ENCODE measurements at places on chromosomes 4 and X.

DNA sequence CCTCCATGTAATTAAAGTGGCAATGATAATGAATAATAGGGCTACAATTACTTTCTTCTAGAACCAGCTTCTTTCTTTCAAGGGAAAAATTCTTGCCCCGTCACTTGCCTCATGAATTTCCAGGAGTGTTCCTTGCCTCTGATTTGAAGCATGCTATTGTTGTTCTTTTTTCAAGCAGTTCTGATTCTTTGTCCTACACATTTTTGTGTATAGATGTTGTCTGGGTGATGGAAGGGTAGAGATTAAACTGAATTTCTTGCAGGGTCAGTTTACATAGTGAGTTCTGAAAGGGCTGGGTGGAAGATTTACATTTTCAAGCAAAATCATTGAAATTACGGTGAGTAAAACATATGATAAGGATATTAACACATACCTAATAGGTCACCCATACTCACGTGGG is 107.0 kb upstream of the TENM3 start:
- no peak for DNase-seq

DNA sequence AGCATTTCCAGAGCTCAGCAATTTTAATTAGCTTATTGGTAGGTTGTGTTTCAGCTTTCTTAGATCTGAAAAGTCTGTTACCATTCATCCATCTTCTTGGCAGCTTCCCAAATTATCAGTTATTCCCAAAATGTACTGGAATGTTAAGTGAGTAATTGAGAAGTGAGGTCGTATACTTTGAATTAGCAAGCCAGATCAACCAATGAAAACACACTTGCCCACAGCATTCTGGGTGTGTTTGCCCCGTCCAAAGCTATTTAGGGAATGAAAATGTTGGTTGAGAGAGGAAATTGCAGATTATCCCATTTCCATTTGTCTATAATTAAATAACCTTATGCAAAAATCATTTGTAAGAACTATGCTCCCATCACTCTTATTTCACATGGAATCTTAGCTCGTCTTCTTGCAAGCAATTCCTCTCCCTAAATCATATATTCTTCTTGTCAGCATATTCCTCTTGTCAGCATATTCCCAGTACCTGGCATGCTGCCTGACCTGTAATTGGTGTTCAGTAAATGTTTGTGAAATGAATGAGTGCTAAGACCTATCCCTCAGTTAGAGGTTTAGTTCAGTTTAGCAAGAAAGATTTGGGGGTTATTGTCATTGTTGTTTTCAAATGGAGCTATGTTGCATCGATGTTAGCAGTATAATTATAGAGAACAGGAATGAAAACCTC is 23.3 kb upstream of the ANTXR2 start:
- DNase-seq: no peak

DNA sequence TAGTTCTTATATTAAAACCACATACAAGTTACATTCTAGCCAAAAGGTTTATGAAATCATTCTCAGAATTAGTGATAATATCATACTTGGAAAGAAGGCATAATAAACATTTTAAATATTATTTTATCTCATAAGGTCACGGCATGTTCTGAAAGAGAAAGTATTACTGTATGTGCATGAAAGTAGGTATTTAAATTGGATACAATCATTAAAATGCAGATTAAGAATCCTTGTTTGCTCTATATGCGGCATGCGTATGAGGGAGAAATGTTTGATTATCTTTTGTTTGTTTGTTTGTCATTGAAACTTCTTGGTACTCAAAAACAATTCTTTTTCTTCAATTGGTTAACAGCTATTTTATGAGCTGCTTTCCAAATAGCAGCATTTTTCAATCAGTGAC is 183.9 kb upstream of the TLL1 start:
- no peak for DNase-seq

- no peak for DNase-seq
Measured at GRCh38 chrX:115892056-115892708, 278.4 kb upstream of the AGTR2 start.

DNA sequence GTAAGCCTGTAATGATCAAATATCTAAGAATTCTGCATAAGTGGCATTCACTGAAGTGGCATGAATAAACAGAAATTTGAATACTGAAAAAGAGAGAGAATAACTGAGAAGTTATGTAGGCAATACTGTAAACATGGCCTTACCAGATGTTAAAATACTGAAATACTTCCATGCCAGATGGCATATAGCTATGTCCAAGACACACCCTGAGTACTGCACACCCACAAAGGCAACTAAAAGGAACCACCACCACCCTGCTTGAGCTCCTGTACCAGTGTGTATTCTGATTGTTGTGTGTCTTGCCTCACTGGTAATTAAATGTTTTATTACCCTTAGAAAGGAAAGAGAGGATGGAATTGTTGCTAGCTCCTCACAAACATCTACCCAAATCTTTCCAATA is 192.1 kb downstream of the ADAMTS3 start:
- DNase-seq: no peak

GRCh38 chr4:55004831-55005230 is 120.6 kb downstream of the KDR start:
- no peak for DNase-seq

GRCh38 chr4:95156452-95156765 is 392.4 kb downstream of the UNC5C start:
- no peak for DNase-seq

DNA sequence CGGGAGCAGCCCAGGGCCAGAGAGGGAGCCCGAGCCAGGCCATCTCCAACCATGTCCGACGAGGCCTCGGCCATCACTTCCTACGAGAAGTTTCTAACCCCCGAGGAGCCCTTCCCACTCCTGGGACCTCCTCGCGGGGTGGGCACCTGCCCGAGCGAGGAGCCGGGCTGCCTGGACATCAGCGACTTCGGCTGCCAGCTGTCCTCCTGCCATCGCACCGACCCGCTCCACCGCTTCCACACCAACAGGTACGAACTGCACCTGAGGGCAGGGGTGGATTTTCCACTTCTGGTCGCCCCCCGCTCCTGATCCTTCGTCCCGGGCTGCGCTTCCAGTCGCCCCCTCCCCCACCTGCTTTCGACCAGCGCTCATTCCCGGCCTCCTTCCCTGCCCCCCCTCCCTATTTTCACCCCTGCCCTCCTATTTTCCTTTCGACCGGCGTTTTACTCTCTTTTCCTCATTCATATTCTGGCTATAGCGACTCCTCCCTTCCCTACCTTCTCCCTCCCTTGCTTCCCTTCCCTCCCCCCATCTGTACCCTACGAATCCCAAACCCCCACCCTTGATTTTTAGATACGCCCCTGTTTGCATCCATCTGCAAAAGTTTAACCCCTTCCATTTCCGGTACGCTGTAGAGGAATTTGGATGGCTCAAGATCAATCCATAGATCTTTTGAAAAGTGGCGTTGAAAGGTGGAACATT is 633 bp downstream of the FAM199X start:
- no peak for DNase-seq

DNA sequence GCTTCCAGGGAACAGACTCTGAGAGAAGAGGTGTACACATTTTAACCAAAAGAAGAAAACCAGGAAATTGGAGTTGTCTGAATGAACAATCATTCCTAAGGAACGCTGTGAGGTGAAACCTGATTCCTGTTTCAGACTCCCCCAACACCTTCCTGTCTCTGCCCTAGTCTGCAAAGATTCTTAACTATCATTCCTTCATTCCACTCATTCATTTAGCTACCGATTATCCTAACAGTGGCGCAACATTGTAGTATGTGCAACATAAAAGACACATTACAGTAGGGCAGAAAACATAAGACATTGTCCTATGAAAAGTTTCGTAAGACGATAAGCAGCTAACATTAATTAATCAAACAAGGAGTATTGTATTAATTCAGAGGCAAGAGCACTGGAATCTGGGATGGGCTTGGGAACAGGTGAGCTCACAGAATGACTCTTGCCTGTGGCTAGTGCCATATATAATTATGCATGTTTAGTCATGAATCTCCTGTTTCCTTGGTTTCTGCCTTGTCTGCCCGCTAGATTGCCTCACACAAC is 23.8 kb upstream of the ADH7 start:
- DNase-seq: no peak

- no peak for DNase-seq
Measured at GRCh38 chrX:28847423-28847822, 260.2 kb downstream of the IL1RAPL1 start.

GRCh38 chr4:102751941-102752340 is 8.8 kb downstream of the MANBA start:
- no peak for DNase-seq

DNA sequence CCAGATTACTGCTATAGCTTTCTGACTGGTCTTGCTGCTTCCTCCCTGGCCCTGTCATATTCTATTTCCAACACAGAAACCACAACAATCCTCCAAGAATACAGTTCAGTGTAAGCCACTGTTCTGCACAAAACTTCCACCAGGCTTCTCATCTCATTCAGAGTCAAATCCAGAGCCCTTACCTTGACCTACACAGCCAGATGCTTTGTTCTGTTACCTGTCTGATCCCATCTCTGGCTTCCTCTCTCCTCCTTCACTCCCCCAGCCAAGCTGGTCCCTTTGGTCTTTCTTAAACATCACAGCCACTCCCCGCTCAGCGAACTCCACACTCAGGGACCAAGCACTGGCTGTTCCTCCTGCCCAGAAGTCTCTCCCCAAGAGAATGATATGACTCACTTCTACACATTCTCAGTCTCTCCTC is 84.8 kb upstream of the BMP2K start:
- DNase-seq: no peak

- DNase-seq: no peak
Measured at GRCh38 chr4:1933700-1934099, 62.5 kb downstream of the NSD2 start.

GRCh38 chrX:96407501-96407900 is 277.1 kb upstream of the DIAPH2 start:
- no peak for DNase-seq

GRCh38 chr4:139319571-139319970 is 17.3 kb upstream of the NDUFC1 start:
- DNase-seq: no peak

GRCh38 chr4:132770776-132771175 is 378.3 kb upstream of the PCDH10 start:
- no peak for DNase-seq

DNA sequence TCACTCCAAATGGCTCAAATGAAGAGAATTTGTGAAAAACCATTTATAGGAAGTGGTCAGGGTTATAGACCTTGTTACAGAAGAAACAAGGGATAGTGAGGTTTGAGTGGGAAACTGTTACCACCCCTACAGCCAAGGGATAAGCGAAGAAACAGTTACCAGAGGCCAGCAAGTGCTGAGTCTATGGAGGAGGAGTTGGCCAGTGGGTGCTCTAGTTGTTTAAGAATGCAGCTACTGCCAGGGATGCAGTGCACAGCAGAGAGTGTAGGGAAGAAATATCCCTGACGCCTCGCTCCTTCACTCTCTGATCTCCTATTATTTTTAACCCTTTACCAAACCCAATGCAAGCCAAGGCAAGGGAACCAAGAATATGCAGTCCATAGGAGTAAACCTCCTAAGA is 15.2 kb upstream of the SYTL4 start:
- no peak for DNase-seq

DNA sequence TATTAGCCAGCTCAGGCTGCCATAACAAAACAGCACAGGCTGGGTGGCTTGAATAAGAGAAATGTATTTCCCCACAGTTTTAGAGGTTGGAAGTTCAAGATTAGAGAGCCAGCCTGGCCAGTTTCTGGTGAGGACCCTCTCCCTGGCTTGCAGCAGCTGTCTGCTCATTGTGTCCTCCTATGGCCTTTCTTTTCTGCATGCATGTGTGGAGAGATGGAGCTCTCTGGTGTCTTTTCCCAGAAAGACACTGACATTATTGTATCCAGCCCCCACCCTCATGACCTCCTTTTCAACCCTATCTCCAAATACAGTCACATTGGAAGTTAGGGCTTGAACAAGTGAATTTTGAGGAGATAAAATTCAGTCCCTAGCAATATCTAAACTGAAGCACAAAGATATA is 263.8 kb upstream of the PABPC4L start:
- DNase-seq: no peak

- DNase-seq: no peak
Measured at GRCh38 chr4:96389770-96390169, 549.9 kb downstream of the PDHA2 start.

DNA sequence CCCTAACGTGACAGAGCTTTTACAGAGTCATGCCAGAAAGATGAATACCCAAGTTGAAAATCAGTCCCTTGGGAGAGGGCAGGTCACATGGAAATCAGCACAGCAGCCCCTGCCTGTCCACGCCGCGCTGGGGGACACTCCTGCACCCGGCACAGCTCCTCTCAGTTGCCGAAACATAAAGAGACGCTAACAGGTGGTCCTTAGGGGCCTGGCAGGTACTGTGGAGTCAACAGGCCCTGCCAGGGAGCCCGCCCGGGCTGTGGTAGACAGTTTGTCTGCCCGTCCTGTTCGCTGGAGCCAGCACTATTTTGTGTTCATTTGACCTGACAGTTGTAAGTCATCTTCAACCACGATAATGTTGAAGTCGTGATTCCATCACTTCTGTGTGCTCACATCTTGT is 30.5 kb downstream of the NELFA start:
- no peak for DNase-seq

GRCh38 chrX:24248042-24248441 is 65.8 kb downstream of the SUPT20HL2 start:
- no peak for DNase-seq

DNA sequence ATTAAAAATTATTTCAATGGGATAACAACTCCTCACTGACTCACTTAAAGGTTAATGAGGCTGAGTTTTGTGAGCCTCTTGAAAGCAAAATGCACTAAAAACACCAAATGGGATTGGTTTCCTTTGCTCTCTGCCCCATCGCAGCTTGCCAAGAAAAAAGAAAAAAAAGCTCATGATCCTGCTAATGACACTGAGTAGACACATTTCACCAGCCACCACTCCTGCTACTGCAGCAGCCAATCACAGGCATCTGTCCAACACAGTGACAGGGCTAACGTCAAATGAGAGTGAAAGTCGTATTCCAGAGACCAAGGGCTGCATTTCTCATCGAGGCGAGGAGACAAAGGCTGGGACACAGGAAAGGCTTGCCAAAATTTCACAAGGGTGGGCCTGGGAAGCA is 5.2 kb downstream of the APBB2 start:
- DNase-seq: no peak

DNA sequence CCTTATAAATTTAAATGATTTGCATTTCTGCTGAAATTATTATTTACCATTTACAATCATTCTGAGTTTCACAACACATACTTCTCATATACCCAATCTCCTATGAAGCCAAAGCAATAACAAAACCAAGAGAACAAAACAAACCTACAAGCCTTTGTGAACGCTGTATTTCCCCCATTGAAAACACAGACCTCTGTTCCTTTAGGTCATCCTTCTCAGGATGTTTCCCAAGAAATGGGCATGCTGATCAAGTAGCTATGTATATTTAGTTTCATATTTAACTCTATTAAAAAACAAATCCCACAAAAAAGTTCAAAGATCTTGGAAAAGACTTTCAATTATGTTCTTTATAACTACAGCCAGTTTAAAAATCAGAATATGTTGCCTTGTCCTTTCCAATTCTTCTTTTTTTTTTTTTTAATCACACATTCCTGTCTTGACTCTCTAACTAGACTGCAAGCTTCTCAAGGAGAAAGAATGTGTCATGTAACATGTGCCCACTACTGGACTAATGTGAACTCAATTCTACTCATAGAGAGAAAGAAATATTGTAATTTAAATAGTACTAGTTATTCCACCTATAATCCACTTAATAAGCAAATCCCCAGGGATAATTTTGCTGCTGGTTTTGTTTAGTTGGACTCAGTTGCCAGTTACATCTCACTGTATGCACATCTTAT is 84.3 kb upstream of the PRSS48 start:
- no peak for DNase-seq

GRCh38 chr4:71268166-71268565 is 70.7 kb upstream of the SLC4A4 start:
- no peak for DNase-seq

GRCh38 chrX:100743009-100743607 is 11.2 kb upstream of the SYTL4 start:
- no peak for DNase-seq
